ENCODE measurements at places on chromosomes 1 and 21.

DNA sequence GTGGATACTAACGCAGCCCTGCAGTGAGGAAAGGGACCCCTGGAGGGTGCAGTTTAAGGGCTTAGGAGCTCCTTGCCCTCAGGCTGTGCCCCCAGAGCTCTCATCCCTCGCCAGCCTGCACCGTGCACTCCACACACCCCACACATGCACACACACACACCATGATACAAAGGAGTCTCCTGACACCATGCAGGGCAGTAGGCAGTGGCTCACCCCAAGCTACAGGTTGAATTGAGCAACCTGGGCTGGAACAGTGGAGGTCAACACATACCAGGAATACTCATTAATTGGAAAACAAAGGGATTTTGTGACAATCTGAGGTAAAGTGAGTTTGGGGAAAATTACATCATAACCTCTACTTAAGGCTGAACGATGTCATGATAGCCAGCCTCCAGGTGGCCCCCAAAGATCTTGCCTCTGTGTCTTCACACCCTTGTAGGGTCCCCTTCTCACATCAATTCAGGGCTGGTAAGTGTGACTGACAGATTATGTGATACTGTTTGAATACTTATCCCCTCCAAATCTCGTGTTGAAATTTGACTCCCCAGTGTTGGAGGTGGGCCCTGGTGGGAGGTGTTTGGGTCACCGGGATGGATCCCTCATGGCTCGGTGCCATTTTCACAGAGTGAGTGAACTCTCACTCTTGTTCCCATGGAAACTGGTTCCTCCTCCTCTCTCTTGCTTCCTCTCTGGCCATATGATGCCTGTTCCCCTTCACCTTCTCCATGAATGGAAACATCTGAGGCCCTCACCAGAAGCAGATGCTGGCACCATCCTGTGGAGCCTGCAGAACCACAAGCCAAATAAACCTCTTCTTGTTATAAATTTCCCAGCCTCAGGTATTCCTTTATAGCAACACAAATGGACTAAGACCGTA is 111.0 kb upstream of the RAB4A start:
- DNase-seq: no peak

DNA sequence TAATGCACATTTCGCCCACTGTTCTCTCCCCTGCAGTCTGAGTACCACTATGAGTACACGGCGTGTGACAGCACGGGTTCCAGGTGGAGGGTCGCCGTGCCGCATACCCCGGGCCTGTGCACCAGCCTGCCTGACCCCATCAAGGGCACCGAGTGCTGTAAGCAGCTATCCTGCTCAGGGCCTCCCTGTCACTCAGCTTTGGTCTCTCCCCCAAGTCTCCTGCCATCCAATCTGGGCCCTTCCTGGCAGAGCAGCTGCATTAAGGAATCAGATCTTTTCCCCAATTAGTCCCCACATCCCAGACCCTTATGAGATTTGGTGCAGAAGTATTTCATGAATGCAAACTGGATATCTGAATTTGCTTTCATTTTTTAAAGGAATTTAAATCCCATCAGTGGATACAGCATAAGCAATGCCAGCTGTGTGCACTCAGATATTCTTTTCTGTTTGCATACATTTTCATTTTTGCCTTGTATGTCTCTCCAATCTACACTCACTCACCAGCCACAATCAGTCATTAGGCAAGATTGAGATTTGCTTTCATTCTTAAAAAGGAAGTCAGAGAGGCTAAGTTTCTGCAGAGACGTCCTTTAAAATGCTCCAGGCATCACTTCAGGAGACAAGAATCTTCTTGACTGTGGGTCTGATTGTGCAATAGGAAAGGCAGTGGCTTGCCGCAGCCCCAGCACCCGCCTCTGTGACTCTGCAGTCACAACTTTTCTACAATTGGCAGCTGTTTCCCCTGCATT is 48.1 kb downstream of the ELAPOR1 start:
- DNase-seq: peak; percentile 69

DNA sequence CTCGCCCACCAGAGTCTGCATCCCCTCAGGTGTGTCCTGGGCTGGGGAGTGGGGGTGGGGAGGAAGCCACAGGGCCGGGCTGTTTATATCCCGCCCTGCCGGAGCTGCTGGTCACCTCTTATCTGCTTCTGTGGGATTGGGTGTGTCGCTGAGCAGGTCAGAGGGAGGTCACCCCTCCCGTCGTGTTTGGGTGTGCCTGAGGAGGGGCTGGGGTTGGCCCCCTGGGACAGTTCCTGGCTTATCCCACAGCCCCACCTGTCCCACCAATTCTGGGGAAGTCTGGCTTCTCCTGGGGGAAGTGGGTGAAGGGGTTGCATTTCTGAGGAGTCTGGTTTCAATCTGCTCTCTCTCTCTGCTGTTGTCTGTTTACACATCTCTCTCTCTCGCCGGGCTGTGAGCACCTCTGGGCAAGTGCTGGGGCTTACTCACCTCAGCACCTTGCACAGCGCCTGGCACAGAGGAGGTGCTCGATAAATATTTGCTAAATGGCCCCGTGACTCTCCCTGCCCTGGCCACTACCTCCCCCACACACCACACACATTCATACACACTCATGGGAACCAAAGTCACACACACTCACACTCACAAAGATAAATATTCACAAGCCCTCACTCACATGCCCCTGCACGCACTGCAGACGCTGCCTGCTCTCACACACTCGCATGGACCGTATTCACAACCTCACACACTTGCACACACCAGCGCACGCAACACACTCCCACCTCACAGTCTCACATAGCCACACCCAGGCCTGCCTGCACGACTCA is 8.3 kb downstream of the ELF3 start:
- DNase-seq: no peak

GRCh38 chr21:23921670-23922418 is 1685.4 kb downstream of the MRPL39 start:
- no peak for DNase-seq

- DNase-seq: peak; percentile 82
Measured at GRCh38 chr1:5509664-5510452, 482.4 kb downstream of the NPHP4 start.

- no peak for DNase-seq
Measured at GRCh38 chr1:234858722-234859121, 248.7 kb upstream of the IRF2BP2 start.

- no peak for DNase-seq
Measured at GRCh38 chr1:34380526-34381124, 203.9 kb downstream of the C1orf94 start.

DNA sequence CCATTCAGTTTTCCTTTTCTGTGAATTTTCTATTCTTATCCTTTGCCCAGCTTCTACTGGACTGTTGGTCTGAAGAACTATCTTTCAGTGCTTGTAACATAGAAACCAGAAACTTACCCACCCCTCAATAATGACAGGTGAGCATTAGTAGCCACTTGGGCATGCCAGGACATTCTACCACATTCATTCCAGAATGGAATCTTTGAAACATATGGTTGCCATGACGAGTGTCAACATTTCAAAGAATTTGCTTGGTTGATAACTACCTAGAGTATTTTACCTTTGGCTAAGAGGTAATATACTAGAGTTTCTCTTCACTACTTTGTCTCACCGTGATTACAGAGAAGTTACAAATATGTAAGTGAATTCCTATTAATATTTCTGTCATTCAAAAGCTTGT is at the start of gene MROH9:
MROH9 (plus strand) TSS at position 304 of the 400 bp plus-strand sequence. CDS start 10,023 bp downstream, outside the sequence.
- no peak for DNase-seq

DNA sequence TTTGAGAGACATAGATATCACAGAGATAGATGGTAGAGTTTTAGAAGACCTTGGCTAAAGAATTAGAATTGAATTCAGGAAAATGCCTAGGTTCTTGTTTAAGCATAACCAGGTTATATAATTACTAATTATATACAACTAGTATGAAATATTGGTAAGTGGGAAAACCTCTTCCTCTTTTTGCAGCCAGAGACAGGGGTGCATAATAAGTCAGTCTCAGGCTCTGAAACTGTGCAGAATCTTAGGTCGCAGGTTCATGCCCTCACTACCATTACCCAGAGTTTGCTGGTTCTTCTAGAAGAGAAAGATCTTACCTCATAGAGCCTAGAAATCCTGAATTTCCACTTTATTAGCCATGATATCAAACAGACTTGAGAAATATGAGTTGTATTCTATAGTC is 183.3 kb downstream of the NEK7 start:
- DNase-seq: no peak

GRCh38 chr1:80293818-80294217 is 1287.3 kb upstream of the ADGRL4 start:
- no peak for DNase-seq

Measured in activated CD4-positive, alpha-beta T cell treated with anti-CD3 and anti-CD28 coated beads for 36 hours (primary cell).